ENCODE measurements at places on chromosomes 12 and 14.

DNA sequence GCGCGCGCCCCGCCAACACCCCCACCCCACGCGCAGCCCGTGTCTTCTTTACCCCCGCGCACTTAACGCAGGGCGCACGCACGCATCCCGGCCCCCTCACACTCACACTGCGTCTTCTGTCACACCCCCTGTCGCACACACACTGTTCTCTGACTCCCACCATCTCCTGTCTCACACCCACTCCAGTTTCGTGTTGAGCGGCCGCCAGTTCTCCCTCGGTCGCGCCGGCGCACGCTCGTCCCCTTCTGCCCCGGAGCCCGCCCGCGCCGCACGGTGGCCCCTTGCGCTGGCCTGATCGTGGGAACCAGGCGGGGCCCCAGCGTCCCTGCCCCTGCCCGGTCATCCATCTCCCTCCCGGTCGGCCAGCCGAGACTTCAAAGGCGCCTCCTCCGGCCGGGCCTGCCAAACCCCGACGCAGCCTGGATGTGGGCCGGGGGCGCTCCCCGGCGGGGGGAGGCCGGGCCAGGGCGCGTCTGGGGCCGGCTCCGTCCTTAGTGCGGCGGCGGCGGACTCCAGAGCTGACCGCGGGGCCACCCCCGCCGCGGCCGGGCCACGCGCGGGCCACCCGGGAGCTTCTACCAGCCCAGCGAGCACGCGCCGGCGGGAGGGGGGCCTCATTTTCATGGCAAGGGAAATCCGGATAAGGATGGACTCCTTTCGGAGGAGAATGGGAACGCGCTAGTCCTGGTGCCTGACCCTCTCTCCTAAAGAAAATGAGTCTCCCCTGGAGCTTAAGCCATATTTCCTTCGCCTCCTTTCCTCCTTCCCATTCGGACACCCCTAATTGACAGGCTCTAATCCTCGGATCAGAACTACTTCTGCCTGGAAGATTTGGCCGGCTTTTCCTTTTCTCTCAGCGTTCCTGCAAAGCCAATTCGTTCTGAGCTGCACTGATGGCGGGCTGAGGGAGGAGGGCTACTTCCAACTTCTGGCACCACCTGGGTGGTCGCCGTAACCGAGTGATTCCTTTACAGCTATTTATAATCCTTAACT lies 82.0 kb upstream of the HMGA2 start:
- DNase-seq = no peak

DNA sequence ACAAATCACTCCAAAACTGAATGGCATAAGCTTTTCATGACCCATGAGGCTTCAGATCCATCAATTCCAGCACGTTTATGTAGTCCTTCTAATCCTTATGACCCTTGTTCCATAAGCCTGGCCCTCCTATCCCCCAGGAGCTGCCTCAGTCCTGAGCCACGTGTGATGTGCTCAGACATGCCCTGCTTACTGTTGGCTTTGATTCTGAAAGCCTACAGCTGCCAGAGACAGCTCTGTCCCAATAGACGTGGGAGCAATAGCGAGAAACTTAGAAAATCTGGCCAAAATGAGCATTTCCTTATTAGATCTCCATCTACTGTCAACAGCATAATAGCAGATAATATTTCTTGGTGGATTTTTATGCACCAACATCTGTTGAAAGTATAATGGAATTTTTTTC lies 33.2 kb downstream of the DUSP6 start:
- DNase-seq = no peak

DNA sequence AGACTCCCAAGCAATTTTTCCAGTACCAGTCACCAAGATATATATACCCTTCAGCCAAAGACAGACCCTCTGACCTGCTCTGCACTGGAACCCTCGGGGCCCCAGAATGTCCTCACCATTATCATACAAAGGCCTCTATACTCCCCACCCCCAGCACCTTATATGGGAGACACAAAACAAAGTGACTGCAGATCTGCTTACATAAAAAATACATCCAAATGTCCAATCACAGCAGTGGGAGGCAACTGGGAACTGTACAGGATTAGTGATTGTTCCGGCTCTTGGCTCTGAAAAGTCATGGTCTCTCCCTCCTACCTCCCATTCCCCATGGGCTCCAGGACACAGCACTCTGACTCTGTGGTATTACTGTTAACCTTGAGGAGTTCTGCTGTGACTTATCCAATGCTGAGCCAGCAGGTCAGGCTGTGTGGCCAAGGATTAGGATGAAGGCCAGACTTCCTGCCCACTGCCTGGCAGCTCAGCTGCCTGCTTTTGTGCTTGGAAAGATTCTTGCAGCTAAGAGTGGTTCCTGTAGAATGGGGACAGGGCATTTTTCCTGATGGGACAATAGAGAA lies 13.7 kb downstream of the OXA1L start:
- DNase-seq = no peak

- no peak for DNase-seq
Observed at GRCh38 chr12:68794653-68795251, 13.2 kb upstream of the MDM2 start.

- no peak for DNase-seq
Observed at GRCh38 chr14:96502621-96503305, 581 bp downstream of the PAPOLA start.

- DNase-seq = no peak
Observed at GRCh38 chr14:69699748-69700303, 67.1 kb upstream of the SRSF5 start.

Data from stimulated activated CD8-positive, alpha-beta memory T cell treated with anti-CD3 and anti-CD28 coated beads, Interleukin-7, amount 100 ng/mL, for 1 hour (primary cell).